Endodermal cell (in vitro differentiated cells): ENCODE measurements at places on chromosomes 3 and 15. TPM values are rescaled to one million over a fixed set of nuclear protein-coding genes. Genes with fewer than 3 reads are reported as not detected.

DNA sequence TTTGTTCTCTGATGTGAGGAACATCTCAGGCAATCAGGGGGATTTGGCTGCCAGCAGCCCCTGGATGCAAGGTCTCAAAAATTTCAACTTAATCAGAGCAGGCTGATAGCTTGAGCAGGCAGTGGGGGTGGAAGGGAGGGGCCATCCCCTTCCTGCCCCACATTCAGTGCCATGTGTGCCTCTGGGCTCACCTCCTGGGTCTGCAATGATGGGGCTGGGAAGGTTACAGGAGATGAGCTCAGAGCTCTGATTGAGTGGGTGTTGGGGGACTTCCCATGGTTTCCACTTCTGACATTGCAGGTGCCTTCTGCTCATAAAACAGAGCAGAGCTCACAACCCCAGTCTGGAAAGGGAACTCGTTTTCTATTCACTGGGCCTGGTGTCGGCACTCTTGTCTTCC lies 37.0 kb downstream of the PARP16 start:
- peaks cover 9% of the 10 kb centered on the region for H3K4me1 ChIP-seq
- H3K36me3 ChIP-seq, result no peaks in the 10 kb centered on the region
- H3K4me3 ChIP-seq, result no peak overlapping the region
- H3K27me3 ChIP-seq, result no peaks in the 10 kb centered on the region

DNA sequence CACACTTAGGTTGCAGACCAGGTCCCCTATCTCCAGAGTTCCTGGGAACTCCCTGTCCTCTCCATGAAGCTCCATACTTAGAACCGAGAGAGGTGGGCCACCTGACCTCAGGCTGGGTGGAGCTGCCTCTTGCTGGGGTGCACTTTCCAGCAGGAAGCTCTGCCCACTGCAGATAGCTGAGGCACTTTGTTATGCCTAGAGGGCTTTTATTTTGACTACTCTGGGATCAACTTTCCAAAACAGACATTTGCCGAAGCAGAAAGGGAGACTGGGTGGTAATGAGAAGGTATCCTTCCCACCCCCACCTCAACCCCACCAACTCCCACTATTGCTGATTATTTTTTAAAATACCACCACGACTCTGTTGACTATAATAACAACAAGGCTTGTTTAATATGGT lies 54.7 kb downstream of the CLDN11 start:
- peaks cover 21% of the 10 kb centered on the region for H3K4me1 ChIP-seq
- no peak overlapping the region for H3K4me3 ChIP-seq
- no peaks in the 10 kb centered on the region for H3K27me3 ChIP-seq
- H3K27ac ChIP-seq, result no peak overlapping the region
- no peaks in the 10 kb centered on the region for H3K36me3 ChIP-seq
- DNase-seq, result no peak

DNA sequence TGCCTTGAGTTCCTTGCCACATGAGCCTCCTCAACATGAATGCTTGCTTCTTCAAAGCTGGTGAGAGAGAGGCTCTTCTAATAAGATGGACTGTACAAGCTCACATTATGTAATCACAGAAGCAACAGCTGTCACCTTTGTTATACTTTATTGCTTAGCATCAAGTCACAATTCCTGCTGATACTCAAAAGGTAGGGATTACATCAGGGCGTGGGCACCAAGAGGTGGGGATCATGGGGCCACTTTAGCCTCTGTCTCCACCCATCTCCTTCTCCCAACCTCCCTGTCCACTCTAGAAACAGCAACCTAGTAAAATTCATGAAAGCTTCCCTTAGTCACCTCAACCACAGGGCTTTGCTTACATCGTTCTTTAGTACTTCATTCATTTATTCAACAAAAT lies 95.9 kb downstream of the FAM43A start:
- H3K27me3 ChIP-seq, result no peaks in the 10 kb centered on the region
- H3K27ac ChIP-seq, result no peak overlapping the region
- no peak overlapping the region for H3K4me3 ChIP-seq
- H3K4me1 ChIP-seq, result no peaks in the 10 kb centered on the region

DNA sequence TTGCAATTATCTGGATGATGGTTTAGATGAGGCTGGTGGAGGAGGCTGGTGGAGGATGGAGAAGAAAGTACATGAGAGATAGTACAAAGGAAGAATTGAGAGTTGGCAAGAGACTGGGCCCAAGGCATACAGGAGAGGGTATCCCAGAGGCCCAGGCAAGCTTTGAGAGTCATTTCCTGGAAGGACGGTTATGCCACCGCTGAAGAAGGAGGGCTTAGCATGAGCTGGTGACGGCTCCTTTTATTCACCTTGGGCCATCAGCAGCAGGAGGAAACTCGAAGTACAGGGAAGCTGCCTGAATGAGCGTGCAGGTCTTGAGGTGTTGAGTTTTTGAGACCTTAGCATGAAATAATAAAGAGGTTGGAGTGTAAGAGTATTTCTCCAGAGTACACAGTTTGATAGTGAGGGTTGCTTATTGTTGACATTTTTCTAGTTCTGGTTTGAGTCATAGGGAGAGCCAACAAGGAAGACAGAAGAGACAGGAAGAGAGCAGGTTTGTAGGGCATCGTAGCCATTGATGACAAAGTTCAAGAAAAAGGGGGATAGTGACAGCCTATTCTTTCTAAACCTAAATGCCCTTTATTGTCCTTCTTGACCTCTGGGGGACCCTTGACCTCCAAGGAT lies 13.8 kb downstream of the THSD4 start:
- DNase-seq, result no peak
- no peaks in the 10 kb centered on the region for H3K4me1 ChIP-seq
- no peak overlapping the region for H3K4me3 ChIP-seq
- H3K27ac ChIP-seq, result no peak overlapping the region
- no peaks in the 10 kb centered on the region for H3K27me3 ChIP-seq

DNA sequence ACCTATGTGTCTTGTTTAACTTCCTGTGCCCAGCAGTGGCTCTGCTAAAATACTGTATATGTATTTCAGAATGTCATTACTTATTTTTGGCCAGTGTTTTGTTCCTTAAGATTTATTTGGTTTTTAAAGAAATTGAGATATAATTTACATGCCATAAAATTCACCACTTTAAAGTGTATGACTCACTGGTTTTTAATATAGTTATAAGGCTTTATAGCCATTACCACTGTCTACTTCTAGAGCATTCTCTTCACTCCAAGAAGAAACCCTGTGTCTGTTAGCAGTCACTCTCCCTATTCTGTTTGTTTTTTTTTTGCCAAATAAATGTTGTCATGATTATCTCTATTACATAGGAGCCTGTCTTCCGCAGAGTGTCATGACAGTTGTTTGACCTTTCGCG lies 25.8 kb downstream of the PPM1L start:
- no peak overlapping the region for H3K4me3 ChIP-seq
- H3K36me3 ChIP-seq, result no peaks in the 10 kb centered on the region
- DNase-seq, result no peak
- H3K4me1 ChIP-seq, result no peaks in the 10 kb centered on the region
- no peak overlapping the region for H3K27ac ChIP-seq
- no peaks in the 10 kb centered on the region for H3K27me3 ChIP-seq

- H3K4me3 ChIP-seq, result no peak overlapping the region
- no peaks in the 10 kb centered on the region for H3K36me3 ChIP-seq
- H3K27me3 ChIP-seq, result peaks cover 39% of the 10 kb centered on the region
- no peaks in the 10 kb centered on the region for H3K4me1 ChIP-seq
- DNase-seq, result peak; percentile 6
Measured at GRCh38 chr3:135158520-135158919, 363.5 kb downstream of the EPHB1 start.

DNA sequence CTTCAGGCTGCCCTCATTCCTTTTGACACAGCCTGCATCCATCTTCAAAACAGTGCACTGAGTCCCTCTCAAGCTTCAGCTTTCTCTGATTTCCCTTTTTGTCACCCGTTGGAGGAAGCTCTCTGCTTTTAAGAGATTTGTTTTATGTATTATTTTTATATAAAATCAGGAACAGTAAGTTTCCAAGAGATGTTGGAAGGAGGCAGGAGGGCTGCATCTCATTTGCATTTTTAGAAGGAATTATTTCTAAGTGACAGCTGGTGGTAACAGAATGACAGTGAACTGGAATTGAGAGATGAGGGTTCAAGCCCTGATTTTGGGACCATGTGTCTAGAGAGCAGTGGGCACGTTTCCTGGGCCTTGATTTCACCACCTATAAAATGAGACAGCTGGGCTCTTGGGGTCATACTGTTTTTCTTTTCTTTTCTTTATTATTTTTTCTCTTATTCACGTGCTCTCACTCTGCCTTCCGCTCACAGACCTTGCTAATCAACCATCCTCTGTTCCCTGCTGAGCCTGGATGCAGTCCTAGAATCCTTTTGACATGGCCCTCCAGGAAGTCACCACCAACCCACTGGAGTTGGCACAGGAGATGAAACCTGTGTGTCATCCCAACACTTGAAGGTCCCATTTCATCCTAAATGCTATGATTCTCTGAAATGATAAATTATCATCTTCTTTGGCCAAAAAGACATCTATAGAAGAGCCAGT lies 148.6 kb downstream of the CACNA2D3 start:
- no peaks in the 10 kb centered on the region for H3K36me3 ChIP-seq
- H3K4me1 ChIP-seq, result no peaks in the 10 kb centered on the region
- H3K27me3 ChIP-seq, result no peaks in the 10 kb centered on the region
- no peak for DNase-seq
- no peak overlapping the region for H3K27ac ChIP-seq

DNA sequence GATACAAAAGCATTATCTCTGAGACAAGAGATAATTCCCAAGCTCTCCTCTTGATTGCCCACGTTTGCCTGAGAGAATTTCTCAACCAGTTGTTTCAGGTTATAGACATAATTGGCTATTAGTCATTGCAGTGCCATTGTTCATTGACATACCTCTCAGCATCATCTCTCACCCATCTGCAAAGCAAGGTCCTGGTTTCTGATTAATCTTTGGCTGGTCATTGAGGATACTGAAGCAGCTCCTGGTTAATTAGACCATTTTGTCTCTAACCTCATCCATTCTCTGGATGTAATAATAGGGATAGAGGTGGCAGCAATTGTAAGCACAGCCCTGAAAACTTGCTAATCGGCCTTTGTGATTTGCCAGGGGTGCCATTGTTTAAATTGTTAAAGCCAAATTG lies 104.2 kb downstream of the CNTN6 start:
- no peaks in the 10 kb centered on the region for H3K27me3 ChIP-seq
- DNase-seq, result no peak
- peaks cover 3% of the 10 kb centered on the region for H3K4me1 ChIP-seq
- no peaks in the 10 kb centered on the region for H3K36me3 ChIP-seq
- no peak overlapping the region for H3K27ac ChIP-seq

DNA sequence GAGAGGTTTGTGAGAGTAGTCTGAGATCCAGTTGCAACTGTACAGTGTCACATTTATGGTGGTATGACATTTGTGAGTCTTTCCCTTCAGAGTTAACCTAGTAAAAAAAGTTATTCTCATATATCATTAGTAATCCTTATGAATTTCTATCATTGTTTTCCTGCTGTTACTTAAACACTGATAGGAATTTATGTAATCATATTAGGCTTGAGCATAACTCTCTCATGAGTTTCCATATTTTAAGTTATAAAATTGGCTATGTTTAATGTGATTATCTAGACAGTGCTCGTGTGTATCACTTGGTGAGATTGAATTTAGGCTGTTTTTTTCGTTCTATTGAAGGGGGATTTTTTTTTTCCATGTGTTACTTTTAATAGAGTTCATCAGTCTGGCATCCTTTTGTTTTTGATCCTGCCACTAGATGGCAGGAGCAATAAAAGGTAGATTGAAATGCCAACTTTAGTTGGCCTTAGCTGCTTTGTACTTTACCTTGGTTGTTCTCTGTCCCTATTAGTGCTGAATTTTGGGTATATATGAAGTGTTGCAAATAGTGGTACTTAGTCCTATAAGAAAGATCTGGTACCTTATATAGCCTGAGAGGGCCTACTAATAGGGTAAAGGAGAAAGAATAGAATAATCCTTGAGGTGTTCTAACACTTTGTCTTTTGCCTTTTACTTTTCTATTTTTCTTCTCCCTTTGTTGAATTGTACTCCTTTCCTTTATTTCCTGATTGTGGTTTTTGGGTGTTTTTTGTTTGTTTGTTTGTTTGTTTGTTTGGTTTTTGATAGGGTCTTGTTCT lies 17.9 kb downstream of the STT3B start:
- H3K27ac ChIP-seq, result no peak overlapping the region
- no peaks in the 10 kb centered on the region for H3K27me3 ChIP-seq
- H3K4me3 ChIP-seq, result no peak overlapping the region

- no peak overlapping the region for H3K27ac ChIP-seq
- H3K4me1 ChIP-seq, result peaks cover 5% of the 10 kb centered on the region
- no peak for DNase-seq
- H3K4me3 ChIP-seq, result no peak overlapping the region
- no peaks in the 10 kb centered on the region for H3K36me3 ChIP-seq
Measured at GRCh38 chr3:150150633-150151032, 179.9 kb upstream of the PFN2 start.

GRCh38 chr3:141851411-141851810 lies 25.0 kb upstream of the ATP1B3 start:
- H3K4me1 ChIP-seq, result no peaks in the 10 kb centered on the region
- no peak overlapping the region for H3K27ac ChIP-seq
- H3K36me3 ChIP-seq, result no peaks in the 10 kb centered on the region
- H3K4me3 ChIP-seq, result no peak overlapping the region

DNA sequence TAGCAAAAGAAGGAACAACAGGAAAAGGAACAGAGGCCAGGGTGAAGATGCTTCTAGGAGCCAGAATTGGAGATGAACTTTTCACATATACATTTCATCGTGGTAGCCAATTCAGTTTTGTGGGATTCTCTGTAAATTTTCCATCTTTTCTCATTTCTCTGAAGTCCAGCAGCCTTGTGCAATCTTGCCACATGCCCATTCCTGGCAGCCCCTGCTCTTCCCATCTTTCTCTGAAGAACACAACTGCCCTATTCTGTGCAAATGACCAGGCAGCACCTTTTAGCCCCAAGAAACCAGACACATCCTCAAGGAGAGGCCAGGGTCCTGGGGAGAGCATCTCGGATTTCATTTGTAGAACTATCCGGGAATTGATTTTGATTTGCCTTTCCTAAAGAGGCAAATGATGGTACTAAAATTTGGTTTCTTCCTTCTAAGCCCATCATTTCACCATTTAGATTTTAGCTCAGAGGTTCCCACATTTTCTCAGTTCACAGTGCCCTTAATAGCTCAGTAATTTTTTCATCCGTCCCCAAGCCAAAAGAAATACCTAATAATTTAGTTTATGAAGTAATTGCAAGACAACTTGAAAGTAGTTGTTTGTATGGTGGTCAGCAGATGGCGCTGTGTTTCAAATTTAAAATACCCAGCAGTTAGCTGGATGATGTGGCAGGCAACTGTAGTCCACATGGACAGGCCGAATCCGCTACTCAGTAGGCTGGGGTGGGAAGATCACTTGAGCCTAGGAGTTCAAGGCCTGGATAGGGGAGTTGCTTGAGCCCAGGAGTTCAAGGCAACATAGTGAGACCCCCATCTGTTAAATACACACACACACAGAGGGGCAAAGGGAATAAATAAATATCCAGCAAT lies 61.3 kb upstream of the ACKR4 start:
- no peak overlapping the region for H3K4me3 ChIP-seq
- no peaks in the 10 kb centered on the region for H3K27me3 ChIP-seq
- DNase-seq, result peak; percentile 86
- peaks cover 70% of the 10 kb centered on the region for H3K36me3 ChIP-seq

The CLDN11 gene
- total RNA-seq, result 14.7 and 15.3 TPM in 2 replicates

The CCDC39 gene
- total RNA-seq, result 0.12 to 1.1 TPM (median 0.32 TPM) in 3 replicates

The CHRNA3 gene
- total RNA-seq, result 2.5 and 3.7 TPM in 2 replicates

The FAM81A gene
- total RNA-seq, result 0.41 and 0.88 TPM in 2 replicates

The ATP8B4 gene
- total RNA-seq, result 0.14 to 0.95 TPM (median 0.32 TPM) in 3 replicates
